ENCODE measurements at places on chromosomes 6 and 20. TPM values are rescaled to one million over a fixed set of nuclear protein-coding genes. Genes with fewer than 3 reads are reported as not detected.
A peak's percentile ranks its signal among the peaks of the same experiment; 100 is the strongest.

DEFB121 gene
- not detected for polyA plus RNA-seq

TNFRSF6B gene
- 1.6 TPM for polyA plus RNA-seq

SUN5 gene
- polyA plus RNA-seq = not detected

- no peak for DNase-seq
Observed at GRCh38 chr20:4828830-4829513, 107.3 kb downstream of the PRND start.

- no peak for DNase-seq
Observed at GRCh38 chr6:98828211-98828788, 6.1 kb upstream of the POU3F2 start.

GRCh38 chr6:35665573-35665972, 23.1 kb downstream of the FKBP5 start:
- no peak for DNase-seq

DNA sequence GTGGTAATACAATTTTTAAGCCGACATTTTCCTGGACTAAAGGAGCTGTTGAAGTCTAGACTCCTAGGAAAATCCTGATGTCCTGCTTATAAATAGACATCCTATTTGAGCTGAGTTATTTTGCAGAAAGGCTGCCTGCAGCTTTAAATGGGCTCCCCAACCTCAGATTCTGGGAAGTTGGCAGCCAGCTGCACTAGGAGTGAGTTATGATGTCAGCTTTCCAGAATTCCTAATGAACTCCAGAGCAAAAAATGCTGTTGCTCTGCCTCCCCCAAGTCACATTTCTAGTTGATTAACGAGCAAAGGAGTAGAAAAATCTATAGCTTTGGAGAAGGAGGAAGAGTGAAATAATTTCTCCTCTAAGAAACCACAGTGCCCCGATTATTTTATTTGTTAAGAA, 346.3 kb upstream of the SULF2 start:
- DNase-seq = peak; percentile 74

- no peak for DNase-seq
Observed at GRCh38 chr20:1472556-1473245, 6.1 kb upstream of the NSFL1C start.

DNA sequence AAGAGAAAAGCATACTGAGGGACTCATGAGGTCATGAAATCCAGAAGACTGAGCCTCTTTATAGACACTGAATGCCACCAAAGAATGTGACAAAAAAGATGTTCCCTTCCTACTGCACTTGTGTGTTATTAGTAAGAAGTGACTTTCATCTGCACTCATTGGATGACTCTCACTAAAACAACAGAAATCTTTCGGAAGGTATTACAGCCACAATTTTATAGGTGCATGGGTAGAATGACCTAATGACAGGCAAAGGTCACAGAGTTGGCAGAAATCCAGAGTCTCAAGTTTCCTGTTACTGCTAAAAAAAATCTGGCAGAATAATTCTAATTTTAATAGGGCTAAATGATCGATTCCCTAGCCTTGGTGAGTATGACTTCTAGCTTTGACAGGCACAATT, 13.3 kb downstream of the PKHD1 start:
- DNase-seq = no peak

DNA sequence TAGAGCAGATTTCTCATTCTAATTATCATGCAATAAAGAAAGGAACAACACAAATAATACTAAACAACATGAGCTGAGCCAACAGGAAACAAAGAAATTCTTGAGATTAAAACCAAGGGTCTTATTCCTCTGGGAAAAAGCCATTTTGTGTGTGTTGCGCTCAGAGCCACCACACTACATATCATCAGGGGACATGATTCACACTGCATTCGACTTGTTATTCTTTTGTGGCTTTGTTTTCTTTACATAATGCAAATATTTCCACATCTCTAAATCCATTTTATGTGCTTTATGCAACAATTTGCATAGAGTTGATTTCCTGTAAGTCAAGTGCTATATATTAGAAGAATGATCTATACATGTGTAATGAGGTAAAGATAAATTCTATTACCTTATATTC, 719.6 kb downstream of the TBC1D32 start:
- DNase-seq = no peak

DNA sequence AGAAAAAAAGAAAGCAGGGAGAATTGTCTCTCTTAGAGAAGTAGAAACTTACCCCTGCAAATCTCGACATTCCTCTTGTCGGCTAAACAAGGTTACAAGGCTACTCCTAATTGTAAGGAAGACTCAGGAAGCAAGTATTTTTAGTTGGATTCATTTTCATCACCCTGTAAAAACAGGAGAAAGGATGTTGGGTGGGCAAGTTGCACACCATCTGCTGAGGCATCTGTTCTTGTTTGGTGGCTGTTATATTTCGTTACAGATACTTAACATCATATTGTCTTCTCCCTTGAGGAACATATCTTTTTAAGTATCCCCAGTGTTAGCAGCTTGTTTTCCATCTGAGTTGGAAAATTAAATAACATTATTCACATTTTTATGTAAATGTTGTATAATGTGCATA, 187.5 kb downstream of the PLCB4 start:
- DNase-seq = no peak

Data from forelimb muscle (tissue), 1 donor.